ENCODE measurements at places on chromosomes 5 and 9. TPM values are rescaled to one million over a fixed set of nuclear protein-coding genes. Genes with fewer than 3 reads are reported as not detected.

DNA sequence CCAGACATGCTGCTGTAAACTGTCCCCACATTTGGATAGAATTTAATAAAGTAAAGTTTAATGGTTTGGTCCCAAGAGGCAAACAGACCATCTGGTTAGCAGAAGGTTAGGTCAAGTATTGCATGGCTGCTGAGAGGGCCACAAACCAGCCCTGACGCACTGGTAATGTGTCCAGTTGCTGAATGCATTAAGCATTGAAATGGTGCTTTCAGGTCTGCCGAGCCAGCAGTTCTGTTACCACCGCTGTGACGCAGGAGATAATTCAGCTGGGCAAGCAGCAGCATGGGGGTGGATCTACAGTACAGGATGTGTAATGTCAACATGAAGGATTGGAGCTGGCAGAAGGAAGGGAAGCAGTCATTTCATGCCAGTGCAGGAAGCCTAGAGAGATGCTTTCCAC, 16.0 kb downstream of the ZNF462 start:
- DNase-seq = peak; percentile 90

The ADAMTS6 gene
- polyA plus RNA-seq = 8.2 TPM

The CLPTM1L gene
- 158 TPM for polyA plus RNA-seq

DNA sequence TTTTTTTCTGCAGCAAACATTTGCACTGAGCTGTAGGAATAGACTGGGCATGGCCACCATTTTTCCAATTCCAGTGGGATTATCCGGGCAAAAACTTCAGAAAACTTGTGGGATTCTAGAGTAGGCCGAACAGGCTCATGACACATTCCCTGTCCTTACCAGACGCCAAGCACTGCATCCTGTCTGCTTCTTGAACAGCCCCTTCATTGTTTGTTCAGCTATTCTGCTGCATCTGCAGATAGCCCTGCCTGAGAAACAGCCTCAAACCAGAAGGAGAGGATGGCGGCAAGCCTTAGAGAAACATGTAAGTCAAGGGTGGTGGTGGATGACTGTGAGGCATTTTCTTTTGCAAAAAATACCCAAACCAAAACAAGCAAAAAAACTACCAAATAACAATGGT, 111.8 kb upstream of the NTRK2 start:
- DNase-seq = peak; percentile 51

The PCDHGA4 gene
- polyA plus RNA-seq = 0.79 TPM

GRCh38 chr5:59420596-59420995, 472.9 kb downstream of the PDE4D start:
- no peak for DNase-seq

The RANBP3L gene
- not detected for polyA plus RNA-seq

- peak; percentile 80 for DNase-seq
Measured at GRCh38 chr5:17928581-17928981, 294.3 kb downstream of the TAF11L14 start.

- DNase-seq = no peak
Measured at GRCh38 chr5:8686707-8687106, 817.8 kb downstream of the MTRR start.

DNA sequence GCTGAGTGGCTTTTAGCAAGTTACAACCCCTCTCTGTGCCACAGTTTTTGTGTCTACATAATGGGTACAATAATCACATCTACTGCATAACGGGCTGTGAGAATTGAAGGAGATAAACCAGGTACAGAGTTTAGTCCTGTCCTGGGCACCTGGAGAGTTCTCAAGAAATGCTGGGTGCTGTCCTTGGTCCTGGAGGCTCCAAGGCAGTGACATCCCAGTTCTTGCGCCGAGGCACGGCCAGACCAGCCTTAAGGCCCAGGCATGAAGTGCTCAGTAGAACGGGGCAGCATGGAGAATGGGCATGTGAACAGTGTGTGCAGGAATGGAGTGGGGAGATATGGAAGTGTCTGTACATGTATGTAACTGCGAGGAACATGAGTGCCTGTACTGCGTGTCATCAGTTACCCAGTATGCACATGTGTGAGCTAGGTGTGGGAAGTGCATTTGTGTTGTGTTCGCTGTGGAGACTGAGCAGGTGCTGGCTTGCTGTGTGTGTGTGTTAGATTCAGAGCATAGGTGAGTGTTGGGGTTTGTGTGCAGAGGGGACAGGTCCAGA, 6.3 kb upstream of the UNC5A start:
- peak; percentile 43 for DNase-seq

- no peak for DNase-seq
Measured at GRCh38 chr9:127448112-127448805, 2.9 kb downstream of the RPL12 start.

GRCh38 chr5:124621279-124621678, 125.2 kb downstream of the ZNF608 start:
- no peak for DNase-seq

DNA sequence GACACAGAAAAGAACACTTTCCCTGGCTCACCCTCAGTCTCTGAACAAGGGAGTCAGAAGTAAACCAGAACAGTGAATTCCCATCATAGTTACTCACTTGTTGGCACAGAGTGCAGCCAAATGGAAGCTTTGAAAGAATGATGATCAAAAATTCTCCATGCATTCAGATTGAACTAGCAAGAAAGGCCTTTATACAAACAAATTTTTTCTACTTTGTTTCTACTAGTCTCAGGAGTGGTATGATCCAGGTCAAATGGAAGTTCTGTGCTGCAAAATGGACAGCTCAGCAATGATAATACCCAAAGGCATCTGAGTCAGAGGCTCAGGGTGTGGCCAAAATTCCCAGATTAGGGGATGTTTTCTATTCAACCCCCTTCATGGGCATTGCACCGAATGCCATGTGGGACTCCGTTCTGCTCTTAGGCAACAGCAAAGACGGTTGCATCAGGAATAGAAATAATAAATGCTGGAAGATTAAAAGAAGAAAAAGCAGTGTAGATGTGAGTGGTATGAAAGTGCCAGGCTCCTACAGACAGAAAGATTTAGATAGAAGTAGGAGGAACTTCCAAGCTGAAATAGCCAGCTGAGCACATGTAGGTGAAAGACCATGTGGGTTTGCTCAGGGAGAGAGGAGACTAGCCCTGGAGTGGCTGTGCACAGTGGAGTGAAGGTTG, 24.0 kb upstream of the ASPN start:
- DNase-seq = peak; percentile 94

GRCh38 chr5:164475339-164475977, 970.0 kb downstream of the MAT2B start:
- DNase-seq = peak; percentile 3

The PLCXD3 gene
- 0.01 TPM for polyA plus RNA-seq

GRCh38 chr9:96245399-96245798, 56.6 kb downstream of the HSD17B3 start:
- no peak for DNase-seq

The RGMB gene
- polyA plus RNA-seq = 11.1 TPM

The IL5 gene
- polyA plus RNA-seq = not detected

DNA sequence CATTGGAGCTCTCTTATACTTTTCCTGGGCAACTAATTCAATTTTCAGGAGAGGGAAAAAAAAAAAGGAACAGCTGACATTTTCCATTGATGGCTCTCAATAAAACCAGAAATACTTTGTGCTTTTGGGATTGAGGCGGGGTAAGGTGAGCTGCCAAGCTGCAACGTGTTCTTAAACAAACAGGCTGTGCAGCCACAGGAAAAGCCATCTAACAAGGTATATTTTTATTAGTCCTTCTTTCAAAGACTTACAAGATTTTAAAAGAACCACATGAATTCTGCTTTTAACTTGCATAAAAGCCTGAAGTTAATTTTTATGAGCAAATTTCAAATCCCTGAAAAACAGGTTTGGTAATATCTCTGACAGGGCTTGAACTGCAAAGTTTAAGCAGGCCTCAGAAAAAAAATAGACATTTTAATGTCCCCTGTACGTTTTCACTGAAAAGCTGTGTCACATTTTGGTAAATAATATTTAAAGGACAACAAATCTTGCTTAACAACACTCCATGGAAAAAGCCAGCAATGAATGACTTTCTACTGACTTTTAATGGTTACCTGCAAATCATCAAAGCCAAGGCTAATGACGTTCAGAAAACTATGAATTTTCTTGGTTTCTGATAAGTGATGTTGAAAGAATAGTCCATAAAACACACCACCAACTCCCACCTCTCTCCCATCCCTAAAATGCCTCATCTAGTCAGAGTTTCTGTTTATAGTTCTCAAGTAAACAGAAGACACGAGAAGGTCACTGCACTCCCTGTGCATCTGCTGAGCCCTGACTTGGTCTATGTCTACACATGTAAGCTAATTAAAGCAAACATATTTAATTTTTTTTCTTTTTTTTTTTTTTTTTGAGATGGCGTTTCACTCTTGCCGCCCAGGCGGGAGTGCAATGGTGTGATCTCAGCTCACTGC, 433.6 kb downstream of the PIK3R1 start:
- DNase-seq = no peak

DNA sequence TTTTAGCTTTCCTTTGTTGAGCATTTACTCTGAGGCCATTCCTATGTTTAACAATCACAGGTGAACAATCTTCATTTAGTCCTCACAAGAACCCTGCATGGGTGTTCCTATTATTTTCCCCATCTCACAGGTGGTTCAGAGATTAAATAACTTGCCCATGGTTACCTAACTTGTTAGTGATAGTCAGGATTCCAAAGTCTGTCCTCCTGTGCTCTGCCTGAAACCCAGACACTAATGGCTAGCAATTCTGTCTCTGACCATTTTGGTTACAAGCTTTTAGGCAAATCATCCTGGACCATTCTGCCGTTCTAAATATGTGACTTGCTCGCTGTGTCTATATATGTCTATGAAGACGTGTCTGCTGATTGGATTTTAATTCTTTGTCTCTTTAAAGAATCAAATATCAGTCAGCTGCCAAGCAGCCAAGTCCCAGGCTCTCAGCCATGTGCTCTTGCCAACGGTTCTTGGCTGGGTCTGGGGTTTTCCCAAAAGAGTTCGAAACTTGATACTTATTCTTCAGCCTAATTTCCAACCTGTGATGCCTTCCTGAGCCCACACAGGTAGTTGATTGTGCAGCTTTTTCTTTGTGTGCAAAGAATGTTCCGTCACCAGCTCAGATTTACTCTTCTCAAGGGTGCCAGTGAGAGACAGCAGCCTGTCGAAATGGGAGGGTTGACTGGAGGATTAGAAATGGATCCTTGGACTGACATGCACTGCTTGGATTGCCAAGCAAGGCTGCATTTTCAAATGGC, 121.7 kb downstream of the NREP start:
- DNase-seq = no peak

The PCDHGA12 gene
- 1.1 TPM for polyA plus RNA-seq

GRCh38 chr5:57358796-57359592, 123.6 kb downstream of the ACTBL2 start:
- no peak for DNase-seq

DNA sequence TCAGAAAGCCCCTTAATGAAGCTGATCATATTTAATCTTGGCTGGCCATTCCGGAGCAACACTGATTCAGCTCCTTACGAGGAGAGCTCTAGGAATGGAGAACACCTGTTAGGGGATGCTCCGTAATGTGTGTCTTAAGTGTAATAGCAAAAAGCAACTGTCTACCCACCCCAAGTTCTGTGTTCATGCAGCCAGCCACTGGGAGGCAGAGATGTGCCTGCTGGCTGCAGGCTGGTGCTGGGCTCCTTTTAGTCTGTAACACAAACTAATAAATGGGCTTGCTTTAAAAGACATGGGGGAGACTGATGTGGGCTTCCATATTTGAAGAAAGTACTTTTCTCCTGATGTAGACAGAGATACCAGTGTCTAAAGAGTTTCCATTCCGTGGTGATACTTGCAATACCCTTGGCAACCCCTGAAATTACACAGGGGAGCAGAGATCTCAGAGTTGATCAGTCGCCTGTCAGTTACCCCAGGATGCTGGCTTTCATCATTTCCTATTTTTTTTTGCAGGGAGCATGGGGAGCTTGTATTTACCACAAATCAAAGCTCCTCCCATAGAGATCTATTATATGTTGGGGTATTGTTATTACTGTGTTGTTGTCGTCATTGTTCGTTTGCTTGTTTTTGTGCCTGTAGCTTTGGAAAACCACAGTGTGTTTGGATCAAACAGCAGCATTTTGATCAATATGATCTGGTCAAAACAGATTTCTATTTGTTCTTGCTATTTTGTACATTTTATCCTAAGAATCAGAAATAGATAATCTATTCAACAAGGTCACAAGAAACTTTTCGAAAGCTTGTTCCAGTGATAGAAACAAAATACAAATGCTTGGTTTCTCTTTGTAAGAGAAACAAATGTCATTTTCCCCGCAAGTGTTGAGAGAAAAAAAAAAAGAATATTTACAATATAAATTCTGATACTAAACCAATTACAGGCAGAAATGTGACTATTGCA, 65.8 kb downstream of the MTX3 start:
- DNase-seq = no peak

GRCh38 chr5:5983261-5983980, 394.9 kb downstream of the MED10 start:
- no peak for DNase-seq

The PRXL2C gene
- polyA plus RNA-seq = 6.6 TPM

The NMUR2 gene
- not detected for polyA plus RNA-seq

GRCh38 chr5:29162297-29162696, 2031.2 kb upstream of the CDH6 start:
- no peak for DNase-seq

The FAM120AOS gene
- polyA plus RNA-seq = 22.2 TPM

The ACSL6 gene
- polyA plus RNA-seq = 0.10 TPM

DNA sequence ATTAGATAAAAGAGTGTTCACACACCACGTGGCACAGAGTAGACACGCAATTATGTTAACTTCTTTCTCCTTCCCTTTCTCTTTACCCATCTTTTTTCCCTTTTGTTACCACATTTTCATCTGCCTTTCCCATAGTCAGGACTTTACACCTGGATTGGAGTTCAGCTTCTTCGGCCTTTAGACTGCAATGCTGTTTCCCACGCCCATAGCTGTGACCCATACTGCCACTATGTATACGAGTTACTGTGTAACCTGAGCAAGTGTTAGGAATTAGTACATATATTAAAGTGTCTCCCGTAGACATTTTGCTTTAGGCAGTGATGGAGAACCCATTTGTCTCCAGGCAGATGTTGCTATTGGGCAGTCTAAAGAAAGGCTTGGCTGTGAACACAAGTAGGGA, 143.6 kb upstream of the SLC28A3 start:
- no peak for DNase-seq

- DNase-seq = no peak
Measured at GRCh38 chr5:68404246-68404645, 188.7 kb downstream of the PIK3R1 start.

GRCh38 chr5:173781816-173782670, 106.1 kb upstream of the CPEB4 start:
- DNase-seq = peak; percentile 86

The MEGF9 gene
- 4.8 TPM for polyA plus RNA-seq

The AK1 gene
- polyA plus RNA-seq = 65.8 TPM

The GLRA1 gene
- not detected for polyA plus RNA-seq

Measured in mammary epithelial cell (primary cell).